Hair follicle dermal papilla cell (primary cell): ENCODE measurements at places on chromosomes 7 and 10. TPM values are rescaled to one million over a fixed set of nuclear protein-coding genes. Genes with fewer than 3 reads are reported as not detected.

ZNF503 gene
- total RNA-seq = 41.5 and 50.1 TPM in 2 replicates

CPVL gene
- total RNA-seq = 0.49 and 1.3 TPM in 2 replicates

SGCE gene
- total RNA-seq = 91.7 and 113 TPM in 2 replicates

KCNIP2 gene
- total RNA-seq = 1.6 and 1.7 TPM in 2 replicates
